Activated T-cell treated with anti-CD3 and anti-CD28 coated beads, Interleukin-2, amount 50 U/mL, for 1 hour (primary cell): ENCODE measurements at places on chromosomes 4 and X.

DNA sequence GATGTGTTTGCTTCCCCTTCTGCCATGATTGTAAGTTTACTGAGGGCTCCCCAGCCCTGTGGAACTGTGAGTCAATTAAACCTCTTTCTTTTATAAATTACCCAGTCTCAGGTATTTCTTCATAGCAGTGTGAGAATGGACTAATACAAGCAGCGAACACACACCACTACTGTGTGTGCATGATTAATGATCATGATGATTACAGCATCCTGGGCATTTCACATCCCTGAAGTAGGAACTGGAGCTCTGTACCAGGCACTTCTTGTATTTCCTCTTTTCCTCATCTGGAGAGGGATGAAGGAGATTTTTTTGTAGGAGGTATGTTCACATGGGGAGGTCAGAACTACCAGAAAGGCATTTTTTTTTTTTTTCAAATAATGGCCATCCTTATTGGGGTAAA, 60.8 kb downstream of the PPM1K start:
- no peak for DNase-seq

- DNase-seq, result no peak
Measured at GRCh38 chr4:113344100-113344499, 294.6 kb downstream of the ANK2 start.

- DNase-seq, result no peak
Measured at GRCh38 chr4:188107931-188108843, 1.2 kb downstream of the TRIML2 start.

DNA sequence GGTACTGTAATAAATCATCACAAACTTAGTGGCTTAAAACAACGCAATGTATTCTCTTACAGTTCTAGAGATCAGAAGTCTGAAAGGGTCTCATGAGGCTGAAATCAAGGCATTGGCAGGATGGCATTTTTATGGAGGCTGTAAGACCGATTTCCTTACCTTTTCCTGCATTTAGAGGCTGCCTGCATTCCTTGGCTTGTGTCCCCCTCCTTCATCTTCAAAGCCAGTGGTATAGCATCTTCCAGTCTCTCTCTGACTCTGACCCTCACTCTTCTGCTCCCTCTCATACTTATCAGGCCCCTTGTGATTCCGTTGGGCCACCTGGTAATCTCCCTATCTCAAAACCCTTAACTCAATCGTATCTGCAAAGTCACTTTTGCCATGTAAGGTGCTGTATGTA, 258.2 kb upstream of the JADE1 start:
- no peak for DNase-seq

DNA sequence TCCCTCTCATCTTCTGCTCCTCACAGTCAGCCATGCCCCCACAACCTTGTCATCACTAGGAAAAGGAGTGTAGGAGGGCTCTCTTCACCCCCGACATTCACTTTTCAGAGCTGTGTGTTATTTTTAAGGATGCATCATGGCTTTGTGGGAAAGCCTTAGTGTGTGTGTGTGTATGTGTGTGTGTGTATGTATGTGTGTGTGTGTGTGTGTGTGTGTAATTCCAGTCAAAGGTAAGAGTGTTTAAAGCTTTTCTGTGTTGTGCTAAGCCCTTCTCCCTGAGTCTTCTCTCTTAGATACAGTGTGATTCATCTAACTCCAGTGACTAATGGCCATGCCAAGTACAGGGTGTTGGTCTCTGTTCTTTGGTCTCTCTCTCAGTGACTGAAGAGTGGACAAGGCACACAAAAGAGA, 76.6 kb downstream of the CHIC2 start:
- DNase-seq, result no peak

GRCh38 chr4:15254236-15254880, 173.5 kb upstream of the C1QTNF7 start:
- DNase-seq, result no peak

GRCh38 chr4:55568905-55569504, 22.3 kb upstream of the CLOCK start:
- no peak for DNase-seq

DNA sequence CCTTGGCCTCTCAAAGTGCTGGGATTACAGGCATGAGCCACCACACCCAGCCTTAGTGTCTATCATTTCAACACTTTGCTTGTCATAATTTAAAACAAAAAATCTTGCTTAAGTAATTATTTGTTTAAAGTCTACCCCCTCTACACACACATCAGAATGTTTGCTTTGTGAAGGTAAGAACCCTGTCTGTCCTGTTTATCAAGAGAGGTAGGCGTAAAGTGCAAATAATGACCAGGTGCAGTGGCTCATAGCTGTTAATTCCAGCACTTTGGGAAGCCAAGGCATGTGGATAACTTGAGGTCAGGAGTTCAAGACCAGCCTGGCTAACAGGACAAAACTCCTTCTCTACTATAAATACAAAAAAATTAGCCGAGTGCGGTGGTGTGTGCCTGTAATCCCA, 326.7 kb upstream of the CLNK start:
- DNase-seq, result no peak

- DNase-seq, result no peak
Measured at GRCh38 chr4:151537687-151538086, 128.7 kb downstream of the FHIP1A start.

- DNase-seq, result no peak
Measured at GRCh38 chrX:123172869-123173268, 11.2 kb upstream of the GRIA3 start.

GRCh38 chrX:10089378-10089795, 67.4 kb upstream of the CLCN4 start:
- DNase-seq, result no peak

- no peak for DNase-seq
Measured at GRCh38 chrX:106783716-106784115, 18.8 kb upstream of the TBC1D8B start.
